ENCODE measurements at places on chromosomes 13 and 19. TPM values are rescaled to one million over a fixed set of nuclear protein-coding genes. Genes with fewer than 3 reads are reported as not detected.

DNA sequence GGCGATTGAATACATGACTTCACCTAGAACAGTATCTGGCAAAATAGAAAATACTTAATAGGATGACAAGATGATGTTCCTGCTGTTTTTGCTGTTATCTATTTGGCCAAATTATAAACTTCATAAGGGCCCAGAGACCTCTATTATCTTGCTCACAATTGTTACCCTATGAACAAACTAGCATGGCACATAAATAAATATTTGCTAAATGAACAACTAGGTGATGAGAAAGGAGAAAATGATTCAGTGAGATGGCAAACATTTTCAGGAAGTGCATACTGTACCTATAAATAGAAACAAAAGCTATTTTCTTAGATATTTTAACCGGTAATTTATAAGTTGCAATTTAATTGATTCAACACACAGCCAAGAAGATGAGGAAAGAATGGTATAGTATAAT lies 78.4 kb downstream of the FAM216B start:
- no peak for DNase-seq

DNA sequence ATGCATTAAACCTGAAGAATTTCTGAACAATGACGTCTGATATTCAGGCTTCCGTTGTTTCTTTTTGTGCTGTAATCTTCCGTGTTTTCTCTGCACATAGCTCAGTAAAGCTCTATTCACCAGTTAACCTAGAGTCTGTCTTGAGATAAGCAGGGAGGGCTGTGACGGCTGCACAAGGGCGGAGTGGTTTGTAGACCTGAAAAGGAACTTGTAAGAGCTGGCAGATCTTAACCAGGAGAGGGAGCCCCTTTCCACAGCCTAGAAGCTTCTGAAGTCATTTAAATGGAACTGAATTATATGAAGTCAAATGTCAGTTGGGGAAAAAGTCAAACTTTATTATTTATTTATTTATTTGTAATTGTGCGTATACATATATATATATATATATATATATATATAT lies 27.5 kb downstream of the DPRX start:
- no peak for DNase-seq

DNA sequence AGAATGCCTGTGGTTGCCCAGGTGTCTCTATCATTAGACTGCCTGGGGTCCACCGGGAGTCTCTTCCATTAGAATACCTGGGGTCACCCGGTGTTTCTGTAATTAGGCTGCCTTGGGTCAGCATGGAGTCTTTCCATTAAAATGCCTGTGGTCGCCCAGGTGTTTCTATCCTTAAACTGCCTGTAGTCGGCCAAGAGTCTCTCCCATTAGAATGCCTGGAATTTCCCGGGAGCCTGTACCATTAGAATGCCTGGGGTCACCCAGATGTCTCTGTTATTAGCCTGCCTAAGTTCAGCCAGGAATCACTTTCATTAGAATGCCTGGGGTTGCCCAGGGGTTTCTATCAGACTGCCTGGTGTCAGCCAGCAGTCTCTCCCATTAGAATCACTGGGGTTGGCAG lies 1492.8 kb downstream of the UQCRFS1 start:
- DNase-seq, result no peak

Gene FFAR3
- total RNA-seq, result not detected

Gene LYL1
- total RNA-seq, result 46.7 TPM

- DNase-seq, result no peak
These were observed 7.4 kb upstream of the TBXA2R start for GRCh38 chr19:3613818-3614661.

- DNase-seq, result no peak
These were observed 37.2 kb upstream of the SOHLH2 start for GRCh38 chr13:36251526-36251925.

Gene PSG3
- total RNA-seq, result not detected

Gene CGB3
- not detected for total RNA-seq

Gene CRX
- total RNA-seq, result not detected

- no peak for DNase-seq
These were observed 5.1 kb upstream of the COMP start for GRCh38 chr19:18796239-18796638.

DNA sequence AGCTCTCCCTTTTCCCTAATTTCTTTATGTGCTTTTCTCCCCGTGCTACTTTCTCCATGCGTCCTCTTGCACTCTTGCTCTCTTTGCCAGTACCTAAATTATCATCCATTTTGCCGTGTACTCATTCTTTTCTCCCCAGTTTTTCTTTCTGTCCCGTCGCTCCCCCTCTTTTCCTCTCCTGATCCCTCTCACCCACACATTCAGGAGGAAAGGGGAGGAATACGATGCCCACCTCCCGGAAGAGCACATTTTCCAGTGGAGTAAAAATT lies 821 bp downstream of the ZNF616 start:
- DNase-seq, result no peak

GRCh38 chr19:10800488-10800887 lies 35.5 kb downstream of the TMED1 start:
- DNase-seq, result no peak

DNA sequence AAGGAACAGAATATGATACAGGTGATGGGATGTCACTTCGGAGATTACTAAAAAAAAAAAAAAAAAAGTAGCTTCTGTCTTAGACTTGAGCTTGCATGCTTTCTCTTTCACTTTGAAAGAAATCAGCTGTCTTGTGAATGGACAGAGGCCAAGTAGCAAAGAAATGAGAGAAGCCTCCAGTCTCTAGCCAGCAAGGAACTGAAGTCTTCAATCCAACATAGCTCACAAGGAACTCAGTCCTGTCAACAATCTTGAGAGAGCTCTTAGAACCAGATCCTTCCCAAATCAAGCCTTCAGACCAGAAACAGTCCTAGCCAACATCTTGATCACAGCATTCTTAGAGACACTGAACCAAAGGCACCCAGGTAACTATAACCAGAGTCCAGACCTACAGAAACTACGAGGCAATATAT lies 7.7 kb downstream of the N4BP2L2 start:
- no peak for DNase-seq

GRCh38 chr19:3976495-3977241 lies 5.8 kb upstream of the DAPK3 start:
- DNase-seq, result no peak

Gene ZNF560
- total RNA-seq, result not detected

DNA sequence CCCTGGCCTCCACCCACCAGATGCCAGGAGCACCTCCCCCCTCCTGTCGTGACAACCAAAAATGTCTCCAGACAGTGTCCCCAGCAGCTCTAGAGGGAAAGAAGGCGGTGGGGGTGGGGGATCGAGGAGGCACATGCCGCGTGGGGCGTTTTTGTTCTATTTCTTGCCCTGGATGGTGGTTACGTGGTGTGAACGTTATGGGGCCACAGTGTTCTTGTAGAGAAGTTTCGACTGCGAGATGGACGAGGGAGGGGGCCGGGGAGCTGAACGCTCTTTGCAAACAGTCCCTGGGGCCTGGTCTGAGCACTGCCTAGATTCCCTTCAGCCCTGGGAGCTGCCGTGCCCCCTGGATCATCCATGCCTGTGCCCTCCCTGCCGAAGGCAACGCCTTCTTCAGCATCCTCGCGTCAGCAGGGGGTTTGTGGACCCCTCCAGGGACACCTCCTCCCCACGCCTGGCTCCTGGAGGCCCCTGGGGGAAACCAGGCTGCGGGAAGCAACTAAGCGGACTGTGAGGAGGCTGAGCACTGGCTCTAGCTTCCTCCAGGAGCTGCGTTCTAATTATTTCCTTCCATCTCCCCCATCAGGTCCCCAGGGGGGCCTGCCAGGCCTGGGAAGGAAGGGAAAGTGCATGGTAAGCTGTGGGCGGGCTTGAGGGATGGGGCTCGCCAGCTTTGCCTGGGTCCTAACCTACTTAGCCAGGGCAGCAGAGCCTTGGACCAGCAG lies 131.5 kb downstream of the IER2 start:
- DNase-seq, result no peak

DNA sequence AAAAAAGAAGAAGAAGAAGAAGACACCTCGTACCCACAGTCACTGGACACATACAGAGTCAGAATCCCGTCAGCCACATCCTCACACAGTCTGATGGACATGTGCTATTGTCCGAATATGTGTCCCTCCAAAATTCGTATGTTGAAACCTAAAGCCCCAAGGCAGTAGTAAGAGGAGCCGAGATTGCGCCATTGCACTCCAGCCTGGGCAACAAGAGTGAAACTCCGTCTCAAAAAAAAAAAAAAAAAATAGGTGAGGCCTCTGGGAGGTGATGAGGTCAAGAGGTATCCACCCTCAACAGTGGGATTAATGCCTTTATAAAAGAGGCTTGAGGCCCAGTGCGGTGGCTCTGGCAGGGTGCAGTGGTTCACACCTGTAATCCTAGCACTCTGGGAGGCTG lies 2.6 kb upstream of the DENND1C start:
- no peak for DNase-seq

GRCh38 chr19:17872251-17873001 lies 681 bp downstream of the SLC5A5 start:
- DNase-seq, result no peak

- DNase-seq, result no peak
These were observed 66.6 kb upstream of the C1QTNF9B start for GRCh38 chr13:23963947-23964346.

DNA sequence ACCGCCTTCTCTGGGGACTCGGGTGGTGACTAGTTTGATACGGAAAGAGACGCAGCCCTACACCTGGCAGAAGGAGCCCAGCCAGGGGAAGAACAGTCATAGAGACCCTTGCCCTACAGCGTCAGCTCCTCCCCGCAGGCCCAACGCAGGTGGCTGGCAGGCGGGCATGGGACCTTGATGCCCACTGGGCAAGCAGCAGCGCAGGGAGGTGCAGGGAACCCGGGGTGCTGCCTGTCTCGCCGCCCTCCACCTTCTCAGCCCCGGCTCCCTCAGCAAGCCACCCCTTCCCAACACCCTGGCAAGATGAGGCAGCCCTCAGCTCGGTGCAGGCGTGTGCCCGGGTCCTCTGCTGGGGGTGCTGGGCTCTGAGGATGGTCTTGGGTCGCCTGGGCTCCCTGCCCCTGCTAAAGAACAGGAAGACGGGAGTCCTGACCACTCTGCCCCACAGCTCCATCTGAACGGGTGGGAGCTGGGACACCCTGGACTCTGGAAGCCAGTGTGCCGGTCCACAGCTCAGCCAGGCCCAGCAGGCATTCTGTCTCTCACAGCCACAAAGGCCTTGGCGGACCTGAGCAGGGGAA lies 9.0 kb downstream of the MIER2 start:
- DNase-seq, result no peak

DNA sequence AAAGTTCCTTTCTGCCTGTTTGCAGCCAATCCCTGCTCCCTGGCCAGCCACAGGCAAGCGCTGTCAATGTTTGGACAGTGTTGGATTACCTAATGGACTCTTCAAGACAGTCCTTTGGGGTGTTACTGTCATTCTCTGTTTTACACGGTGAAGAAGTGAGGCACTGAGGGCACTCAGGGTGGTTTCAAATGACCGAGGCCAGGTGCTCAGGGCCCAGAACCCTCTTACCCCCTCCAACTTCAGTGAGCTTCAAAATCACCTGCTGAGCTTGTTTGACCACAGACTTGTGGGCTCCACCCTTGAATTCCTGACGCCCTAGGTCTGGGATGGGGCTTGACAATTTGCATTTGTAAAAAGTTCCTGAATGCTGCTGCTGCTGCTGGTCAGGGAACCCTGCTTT lies 97.9 kb downstream of the GGACT start:
- no peak for DNase-seq

DNA sequence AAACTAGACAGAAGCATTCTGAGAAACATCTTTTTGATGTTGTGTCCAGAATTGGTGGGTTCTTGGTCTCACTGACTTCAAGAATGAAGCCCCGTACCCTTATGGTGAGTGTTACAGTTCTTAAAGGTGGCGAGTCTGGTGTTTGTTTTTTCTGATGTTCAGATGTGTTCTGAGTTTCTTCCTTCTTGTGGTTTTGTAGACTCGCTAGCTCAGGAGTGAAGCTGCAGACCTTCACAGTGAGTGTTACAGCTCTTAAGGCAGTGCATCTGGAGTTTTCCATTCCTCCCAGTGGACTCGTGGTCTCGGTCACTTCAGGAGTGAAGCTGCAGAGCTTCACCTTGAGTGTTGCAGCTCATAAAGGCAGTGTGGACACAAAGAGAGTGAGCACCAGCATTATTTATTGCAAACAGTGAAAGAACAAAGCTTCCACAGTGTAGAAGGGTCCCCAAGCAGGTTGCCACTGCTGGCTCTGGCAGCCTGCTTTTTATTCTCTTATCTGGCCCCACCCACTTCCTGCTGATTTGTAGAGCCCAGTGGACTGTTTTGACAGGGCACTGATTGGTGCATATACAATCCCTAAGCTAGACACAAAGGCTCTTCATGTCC lies 1820.8 kb downstream of the UQCRFS1 start:
- DNase-seq, result no peak

DNA sequence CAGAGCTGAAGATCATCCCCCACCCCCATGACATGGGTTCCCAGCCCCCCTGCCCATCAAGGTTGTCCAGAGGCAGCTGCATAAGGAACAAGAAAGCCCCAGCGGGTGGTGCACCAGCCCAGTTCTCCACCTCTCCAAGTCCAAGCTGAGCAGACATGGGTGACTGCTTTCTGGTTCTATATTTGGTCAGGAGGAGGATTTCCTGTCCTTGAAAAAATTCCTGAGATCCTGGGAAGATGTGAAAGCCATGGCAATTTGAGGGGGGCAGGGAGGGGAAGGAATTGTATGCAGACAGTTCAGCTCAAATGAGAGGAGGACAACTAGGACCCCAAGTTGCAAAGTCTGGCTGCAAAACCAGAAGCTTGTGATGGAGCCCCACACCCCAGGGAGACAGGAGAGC lies 55.4 kb upstream of the ADGRE5 start:
- no peak for DNase-seq

Gene TMEM221
- total RNA-seq, result not detected

DNA sequence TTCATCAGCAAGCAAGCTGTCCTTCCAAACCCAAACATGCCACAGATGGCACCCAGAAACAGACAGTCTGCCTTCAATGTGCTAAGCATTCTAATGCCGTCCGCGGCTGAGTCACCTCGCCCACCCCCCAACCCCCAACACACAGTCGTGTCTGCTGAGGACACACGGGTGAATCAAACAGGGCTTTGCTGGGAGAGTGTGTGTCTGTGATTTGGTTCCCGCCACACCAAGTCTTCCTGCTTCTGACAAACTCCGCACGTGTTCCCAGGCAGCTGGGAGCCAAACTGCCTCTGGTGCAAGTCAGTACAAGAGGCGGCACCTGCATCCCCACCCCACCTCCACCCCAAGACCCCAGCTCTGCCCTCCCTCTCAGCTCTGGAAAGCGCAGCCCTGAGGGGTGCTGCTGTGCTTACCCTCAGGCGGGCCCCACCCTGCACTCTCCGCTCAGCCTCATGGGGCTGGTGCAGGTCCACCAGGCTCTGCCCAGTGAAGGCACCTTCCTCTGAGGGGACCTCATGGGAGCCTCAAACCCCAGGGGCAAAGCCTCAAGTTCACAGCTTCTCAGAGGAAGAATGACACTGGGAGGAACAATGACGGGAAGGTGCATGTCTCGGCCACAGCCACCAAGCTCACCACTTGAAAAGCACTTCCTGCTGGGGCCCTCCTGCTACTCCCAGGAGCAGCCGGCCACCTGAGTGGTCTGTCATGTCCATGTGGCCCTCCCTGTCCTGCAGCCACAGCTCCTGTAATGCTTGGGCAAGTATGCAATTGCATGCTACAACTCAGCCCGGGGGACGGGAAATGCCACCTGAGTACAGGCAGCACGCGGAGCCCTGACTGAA lies 15.0 kb upstream of the SLC35E1 start:
- no peak for DNase-seq

- no peak for DNase-seq
These were observed 644.4 kb downstream of the PCDH9 start for GRCh38 chr13:66585669-66586203.

GRCh38 chr13:94063848-94064247 lies 415.6 kb downstream of the DCT start:
- DNase-seq, result no peak

GRCh38 chr19:31534786-31535657 lies 185.8 kb upstream of the TSHZ3 start:
- no peak for DNase-seq
